ENCODE measurements at places on chromosomes 12 and 14.

DNA sequence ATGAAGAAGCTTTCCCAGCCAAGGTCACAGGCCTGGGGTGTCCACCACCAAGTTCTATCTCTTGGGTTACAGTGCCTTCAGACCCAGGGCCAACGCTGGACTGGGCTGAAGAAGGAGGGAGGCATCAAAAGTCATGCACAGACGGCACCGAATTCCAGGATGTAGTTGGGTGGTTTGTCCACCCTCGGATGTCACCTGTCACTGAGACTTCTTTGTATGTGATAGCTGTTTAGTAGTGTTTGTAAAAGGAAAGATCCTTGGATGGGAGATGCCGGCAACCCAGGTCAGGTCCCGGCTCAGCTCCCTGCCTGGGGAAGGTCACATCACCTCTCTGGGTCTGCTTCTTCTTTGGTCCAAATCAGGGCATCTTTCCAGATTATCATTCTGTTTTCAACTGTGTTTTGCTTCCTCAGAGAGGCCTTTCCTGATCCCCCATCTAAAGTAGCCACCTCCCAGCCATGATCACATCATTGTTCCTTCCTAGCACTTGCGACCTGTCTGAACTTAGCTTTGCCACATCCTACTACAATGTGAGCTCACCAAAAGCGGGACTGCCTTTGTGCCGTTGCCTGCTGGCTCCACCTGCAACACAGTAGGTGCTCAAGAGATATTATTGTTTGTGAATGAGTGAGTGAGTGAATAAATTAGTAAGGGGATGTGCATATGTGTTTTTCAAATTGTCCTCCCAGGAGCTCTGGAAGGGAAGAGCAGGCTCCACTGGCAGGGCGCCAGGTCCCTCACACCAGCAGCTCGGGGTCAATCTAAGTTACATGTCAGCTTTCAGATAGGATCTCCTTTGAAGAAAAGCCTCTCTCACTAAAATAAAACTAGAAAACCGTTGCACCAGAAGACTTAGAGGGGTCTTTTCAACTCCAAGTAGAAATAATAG, 2.1 kb downstream of the TSPAN11 start:
- no peak for DNase-seq

- DNase-seq, result no peak
Observed at GRCh38 chr14:96274122-96274521, 18.1 kb downstream of the BDKRB1 start.

GRCh38 chr14:75877884-75878283, 103.9 kb downstream of the TGFB3 start:
- DNase-seq, result no peak

- no peak for DNase-seq
Observed at GRCh38 chr12:69881771-69882170, 56.7 kb downstream of the MYRFL start.

DNA sequence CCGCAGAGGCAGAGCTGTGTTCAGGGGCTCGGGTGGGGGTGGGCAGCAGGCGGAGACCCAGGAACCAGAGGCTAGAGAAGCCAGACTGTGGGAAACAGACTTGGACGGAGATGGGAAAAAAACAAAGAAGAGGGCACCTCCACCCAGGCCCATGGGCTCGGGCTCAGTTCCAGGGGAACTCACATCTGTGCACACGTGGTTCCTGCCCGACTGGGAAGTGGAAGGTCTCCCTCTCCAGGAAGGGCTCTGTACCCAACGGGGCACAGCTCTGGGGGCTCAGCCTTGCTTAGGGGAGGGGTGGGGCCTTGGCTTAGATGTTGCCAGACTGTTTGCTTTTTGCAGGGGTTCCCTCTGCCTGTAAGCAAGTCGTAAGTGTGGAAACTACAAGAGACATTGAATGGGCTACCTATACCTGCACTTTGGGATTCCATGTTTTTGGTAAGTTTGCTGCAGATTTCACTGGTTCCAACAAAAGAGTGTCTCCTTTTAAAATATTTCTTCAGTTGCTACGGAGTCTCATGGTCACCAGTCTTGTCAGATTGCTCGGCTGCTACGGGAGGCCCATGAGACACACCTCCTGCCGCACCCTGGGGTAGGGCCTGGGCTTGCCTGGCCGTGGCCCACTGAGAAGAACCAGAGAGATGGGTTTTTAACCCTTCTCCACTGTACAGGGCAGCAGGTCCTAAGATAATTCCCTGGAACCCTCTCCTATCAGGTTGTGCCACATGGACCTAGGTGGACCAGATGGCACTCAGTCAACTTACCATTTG, 127.6 kb upstream of the EVL start:
- DNase-seq, result no peak

GRCh38 chr14:70599345-70599744, 1.1 kb downstream of the MED6 start:
- no peak for DNase-seq

- no peak for DNase-seq
Observed at GRCh38 chr12:109963743-109964429, 32.3 kb downstream of the GIT2 start.

GRCh38 chr12:88062474-88062873, 33.3 kb upstream of the C12orf50 start:
- no peak for DNase-seq

- DNase-seq, result no peak
Observed at GRCh38 chr14:73788701-73789551, 62.7 kb upstream of the PTGR2 start.

DNA sequence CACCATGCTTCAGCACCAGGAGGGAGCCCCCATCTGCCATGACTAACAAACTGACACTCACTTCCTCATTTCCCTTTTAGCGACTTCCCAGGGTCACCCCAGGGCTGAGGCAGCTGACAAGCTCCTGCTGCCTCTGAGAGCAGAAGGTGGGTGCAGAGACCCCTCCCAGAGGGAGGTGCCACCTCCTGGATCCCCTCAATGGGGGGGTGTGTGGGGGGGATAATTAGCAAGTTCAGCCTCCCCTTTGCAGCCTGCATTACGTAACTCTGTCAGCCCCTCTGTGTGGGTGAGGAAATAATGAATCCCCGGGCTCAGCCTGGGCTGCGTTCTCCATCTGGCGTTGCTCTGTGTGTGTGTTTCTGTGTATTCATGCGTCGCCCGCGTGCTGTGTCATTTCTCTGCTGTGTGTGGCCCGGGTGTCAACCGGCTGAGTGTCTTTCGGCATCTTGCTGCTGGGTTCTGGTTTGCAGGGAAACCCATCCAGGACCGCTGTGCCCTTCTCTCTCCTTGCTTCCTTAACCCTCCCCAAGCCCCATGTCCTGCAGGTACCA, 28.0 kb downstream of the NOS1 start:
- no peak for DNase-seq

DNA sequence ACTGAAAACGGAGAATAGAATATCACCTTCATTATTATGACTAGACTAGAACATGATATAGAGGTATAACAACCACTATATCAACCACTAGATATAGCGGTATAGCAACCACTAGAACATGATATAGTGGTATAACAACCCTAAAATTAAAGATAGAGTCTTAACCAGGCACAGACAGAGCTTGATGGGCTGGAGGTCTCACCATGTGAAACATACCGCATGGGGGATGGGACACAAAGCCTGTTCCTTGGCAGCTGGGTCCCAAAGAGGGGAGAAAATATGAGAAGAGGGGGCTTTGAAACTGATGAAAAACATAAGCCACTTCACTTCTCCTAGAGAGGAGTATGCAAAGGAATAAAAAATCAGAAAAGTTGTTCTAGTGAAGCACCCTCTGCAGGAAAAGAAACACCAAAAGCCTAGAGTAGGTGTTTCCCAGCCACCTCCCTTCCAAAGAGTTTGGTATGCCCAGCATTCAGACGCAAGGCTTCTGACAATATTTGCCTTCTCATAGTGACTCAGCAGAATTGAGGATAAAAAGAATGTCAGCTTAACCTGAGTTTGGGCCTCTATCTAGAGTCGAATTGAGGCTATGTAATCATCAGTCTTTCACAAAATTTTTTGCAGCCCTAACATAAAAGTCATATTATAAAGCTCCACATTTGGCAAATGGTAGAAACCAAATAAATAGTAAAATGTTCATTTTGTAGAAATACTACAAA, 316.4 kb downstream of the NOVA1 start:
- no peak for DNase-seq

- no peak for DNase-seq
Observed at GRCh38 chr12:113473942-113474341, 2.3 kb upstream of the LHX5 start.

DNA sequence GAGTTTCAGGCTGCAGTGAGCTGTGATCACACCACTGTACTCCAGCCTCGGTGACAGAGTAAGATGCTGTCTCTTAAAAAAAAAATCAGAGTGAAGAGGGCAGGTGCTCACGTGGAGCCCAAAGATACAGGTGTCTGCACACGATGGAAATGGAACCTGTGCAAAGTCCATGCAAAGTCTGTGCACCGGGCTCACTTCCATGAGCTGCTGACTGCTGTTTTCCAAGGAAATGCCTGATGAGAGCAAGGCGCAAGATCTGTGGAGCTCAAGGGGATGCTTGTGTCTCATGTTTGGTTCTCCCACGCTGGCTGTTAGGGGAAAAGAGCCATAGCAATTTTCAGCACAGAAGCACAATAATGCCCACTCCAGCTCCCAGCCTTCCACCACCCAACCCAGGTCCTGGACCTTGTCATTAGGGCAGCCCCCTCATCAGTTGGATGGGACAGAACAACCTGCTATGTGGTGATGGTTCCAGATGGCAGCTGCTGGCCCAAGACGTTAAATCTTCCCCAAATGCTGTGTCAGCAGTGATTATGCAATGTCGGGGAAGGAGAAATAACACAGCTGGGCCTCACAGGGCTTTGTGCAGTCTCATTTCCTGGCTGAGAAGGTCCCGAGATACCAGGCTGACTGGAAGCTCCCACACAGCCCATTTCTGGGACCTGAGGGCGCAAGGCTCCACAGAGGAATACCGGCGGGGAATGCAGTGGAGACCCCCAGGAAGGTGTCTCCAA, 27.9 kb upstream of the DICER1 start:
- DNase-seq, result no peak

GRCh38 chr14:35222872-35223466, 69.2 kb upstream of the PSMA6 start:
- no peak for DNase-seq

DNA sequence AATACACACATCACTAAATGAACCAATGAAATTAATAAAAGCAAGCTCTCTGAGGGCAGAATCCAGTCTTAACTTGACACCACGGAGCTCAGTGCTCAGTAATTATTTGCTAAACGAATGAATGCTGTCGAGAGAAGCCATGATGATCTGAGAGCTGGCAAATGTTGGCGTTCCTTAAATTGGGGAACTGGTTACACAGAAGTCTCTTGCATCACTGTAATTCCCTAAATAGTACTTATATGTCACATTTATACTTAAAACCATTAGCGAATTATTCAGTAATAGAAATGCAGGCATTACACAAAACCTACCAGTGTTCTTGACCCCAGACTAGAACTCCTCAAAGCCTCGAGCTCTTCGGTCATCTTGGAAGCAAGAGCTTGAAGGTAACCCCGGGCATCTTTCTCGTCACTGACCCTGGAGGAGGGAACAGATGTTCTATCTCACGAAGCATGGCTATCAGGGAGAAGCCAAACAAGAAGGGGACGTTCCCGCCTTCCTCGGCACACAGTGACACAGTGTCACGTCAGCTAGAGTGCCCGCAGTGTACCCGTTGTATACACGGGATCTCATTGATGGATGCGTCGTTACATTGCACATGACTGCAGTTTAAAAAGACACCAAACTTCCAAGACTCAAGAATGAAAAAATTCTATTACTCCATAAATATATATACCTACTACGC, 43.6 kb downstream of the AMN start:
- DNase-seq, result no peak

DNA sequence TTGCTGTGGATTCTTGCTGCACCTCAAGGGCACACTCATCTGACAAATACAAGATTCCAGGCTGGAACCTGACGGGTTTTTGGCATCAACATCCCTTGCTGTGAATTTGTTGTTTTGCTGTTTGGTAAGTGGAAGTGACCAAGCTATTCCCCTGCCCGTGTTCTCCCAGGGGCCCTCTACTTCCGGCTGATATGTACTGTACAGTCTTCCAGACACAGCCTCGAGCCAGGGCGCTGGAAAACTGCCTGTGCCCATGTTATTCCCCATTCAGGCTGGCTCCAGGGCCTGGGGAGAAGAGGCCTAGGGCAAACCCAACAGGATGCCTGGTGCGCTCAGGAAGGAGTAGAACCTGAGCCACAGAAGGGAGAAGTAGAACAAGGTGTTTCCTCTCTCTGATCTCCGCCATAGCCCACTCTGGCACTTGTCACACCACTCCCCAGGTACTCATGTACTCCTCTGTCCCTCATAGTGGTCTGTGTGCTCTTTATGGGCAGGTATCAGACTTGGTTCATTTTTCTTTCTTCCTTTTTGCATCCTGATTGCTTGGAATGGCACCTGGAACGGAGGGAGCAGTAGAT, 67.8 kb upstream of the LTA4H start:
- no peak for DNase-seq

DNA sequence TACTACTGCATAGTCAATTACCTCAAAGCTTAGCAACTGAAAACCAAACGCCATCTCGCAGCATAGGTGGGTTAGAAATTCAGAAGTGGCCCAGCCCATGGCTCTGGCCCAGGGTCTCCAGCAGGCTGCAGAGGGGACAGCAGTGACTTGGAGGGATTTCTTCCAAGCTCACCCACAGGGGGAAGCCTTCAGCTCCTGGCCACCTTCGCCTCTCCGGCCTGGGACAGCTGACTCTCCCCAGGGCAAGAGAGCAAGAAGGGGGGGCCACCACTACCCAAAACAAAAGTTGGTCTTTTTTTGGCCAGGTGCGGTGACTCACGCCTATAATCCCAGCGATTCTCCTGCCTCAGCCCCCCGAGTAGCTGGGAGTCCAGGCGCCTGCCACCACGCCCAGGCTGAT, 32.2 kb upstream of the ANKRD9 start:
- DNase-seq, result no peak

- DNase-seq, result no peak
Observed at GRCh38 chr14:86574051-86574777, 1044.3 kb downstream of the FLRT2 start.

- DNase-seq, result no peak
Observed at GRCh38 chr14:64923015-64923414, 8.8 kb downstream of the CHURC1 start.

GRCh38 chr14:67517083-67517482, 16.0 kb upstream of the PLEKHH1 start:
- no peak for DNase-seq

GRCh38 chr12:15206831-15207389, 14.3 kb downstream of the RERG start:
- no peak for DNase-seq

GRCh38 chr12:106359646-106360399, 2.3 kb downstream of the POLR3B start:
- DNase-seq, result no peak

DNA sequence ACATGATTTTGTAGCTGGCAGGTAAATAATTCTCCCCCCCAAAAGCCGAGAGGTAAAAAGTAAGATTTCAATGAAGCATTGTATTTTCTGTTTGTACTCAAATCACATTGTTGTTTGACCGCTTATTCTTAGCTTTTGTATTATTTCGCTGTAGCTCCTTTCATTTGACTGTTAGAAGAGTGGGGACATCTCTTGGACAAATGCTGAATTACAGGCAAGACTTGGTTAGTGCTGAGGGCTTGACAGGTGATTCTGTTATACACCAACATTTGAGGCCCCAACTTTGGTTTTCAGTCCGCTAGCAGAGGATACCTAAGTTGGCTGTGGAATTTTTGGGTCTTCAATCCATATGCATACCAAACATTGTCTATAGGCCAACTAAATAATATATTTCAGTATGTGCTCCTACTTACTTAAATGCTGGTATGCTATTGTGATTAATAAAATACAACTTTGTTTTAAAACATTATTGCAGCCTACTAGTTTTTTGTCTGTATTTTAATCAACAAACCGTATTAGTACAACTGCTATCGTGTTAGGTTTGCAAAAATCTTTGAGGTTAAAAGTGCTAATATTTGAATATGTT, 102.2 kb downstream of the ERC1 start:
- no peak for DNase-seq

GRCh38 chr12:49288922-49289555, 5.9 kb upstream of the PRPH start:
- no peak for DNase-seq
